ENCODE measurements at places on chromosomes 1 and 21.

DNA sequence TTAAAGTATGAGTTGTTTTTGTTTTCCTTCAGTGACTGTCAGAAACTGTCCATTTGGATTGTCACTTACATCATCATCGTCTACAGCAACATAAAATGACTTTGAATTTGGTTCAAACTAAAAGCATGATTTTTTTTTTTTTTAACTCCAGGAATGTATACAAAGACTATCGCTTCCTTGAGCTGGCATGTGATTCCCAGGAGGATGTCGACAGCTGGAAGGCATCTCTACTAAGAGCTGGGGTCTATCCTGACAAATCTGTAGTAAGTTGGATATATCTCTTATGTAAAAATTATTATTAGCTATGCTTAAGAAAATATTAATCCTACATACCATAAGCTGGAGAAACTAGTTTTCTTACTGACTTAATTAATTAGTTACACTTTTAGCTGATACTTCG lies 111.9 kb upstream of the C1orf105 start:
- DNase-seq: no peak

GRCh38 chr1:177495878-177496277 lies 325.1 kb downstream of the BRINP2 start:
- no peak for DNase-seq

DNA sequence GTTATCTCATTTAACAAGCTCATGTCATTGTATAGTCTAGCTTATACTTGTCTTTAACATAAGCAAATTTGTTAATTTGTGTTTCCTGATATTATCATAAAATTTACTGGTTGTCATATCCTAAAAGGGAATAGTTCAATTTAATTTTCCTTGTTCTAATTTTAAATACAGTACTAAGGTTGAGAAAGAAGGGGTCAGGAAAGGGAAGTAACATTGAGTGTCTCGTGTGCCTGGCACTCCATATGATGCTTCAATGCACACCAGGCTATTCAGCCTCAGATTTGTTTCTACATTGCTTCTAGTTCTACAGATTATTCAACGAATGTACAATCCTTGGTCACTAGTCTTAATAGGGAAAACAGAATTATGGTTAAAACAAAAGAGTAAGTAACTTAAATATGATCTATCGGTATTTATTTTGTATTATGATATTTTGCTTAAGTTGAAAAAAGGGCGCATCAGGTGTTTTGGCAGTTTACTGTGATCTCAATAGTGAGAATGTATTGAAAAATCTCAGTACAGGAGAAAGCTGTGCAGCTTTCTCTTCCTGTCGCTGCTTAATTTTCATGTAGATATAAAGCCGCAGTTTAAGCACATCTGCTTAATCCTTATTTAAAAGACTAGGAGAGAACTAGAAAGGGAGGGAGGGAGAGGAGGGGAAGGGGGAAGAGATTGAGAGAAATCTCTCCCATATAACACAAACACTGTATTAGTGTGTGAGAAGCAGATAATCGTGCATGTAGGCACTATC lies 13.0 kb downstream of the PTPRC start:
- no peak for DNase-seq

DNA sequence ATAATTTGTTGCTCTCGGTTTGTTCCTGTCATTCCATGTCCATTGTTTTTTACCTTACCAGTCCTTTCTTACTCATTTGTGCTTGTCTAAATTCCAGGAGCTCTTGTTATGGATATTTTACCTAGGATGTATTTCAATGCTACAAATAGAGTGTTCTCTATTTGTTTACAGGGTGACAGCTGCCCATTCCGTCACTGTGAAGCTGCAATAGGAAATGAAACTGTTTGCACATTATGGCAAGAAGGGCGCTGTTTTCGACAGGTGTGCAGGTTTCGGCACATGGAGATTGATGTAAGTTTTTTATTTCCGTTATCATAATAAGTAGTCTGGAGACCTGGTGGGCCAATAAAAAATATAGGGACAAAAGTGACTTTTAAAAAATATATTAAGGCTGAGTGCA lies 23.0 kb downstream of the ZBED6 start:
- no peak for DNase-seq

GRCh38 chr1:172397221-172397620 lies 23.3 kb upstream of the C1orf105 start:
- DNase-seq: no peak

GRCh38 chr1:111030590-111030989 lies 66.9 kb upstream of the LRIF1 start:
- DNase-seq: peak; percentile 74

- DNase-seq: no peak
These were observed 168.5 kb downstream of the PSMG1 start for GRCh38 chr21:39014747-39015146.

DNA sequence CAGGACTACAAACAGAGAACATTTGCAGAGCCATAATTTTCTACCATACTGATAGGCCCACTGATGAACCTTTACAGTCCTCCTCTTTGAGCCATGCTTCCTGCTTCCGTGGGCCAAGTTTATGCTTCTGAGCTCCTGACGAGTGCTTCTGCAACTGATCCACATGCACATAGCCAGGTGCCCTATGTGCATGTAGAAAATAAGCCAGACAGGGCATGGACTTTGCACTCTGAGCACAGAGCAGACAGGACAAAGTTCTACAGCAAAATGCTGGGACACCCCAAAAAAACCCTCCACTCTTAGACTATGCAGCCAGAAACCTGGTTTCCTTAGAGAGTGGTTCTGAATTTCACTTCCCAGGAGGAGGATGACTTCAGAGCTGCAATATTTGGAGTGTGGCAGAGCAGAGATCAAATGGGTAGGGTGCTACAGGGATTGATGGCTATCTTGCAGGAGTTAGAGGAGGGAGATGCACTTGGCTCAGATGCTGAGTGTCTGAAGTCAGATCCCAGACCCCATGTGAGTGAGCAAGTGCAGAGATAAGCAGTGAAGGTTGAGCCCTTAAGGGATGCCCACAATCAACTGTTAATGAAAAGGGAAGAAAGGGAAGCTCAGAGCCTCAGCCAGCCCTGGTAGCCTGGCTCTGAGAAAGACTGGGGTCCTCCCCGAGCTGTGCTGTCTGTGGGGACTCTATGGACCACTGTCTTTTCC lies 230.9 kb downstream of the DUSP10 start:
- no peak for DNase-seq

GRCh38 chr1:16012590-16013219 lies 5.1 kb downstream of the HSPB7 start:
- DNase-seq: peak; percentile 47

DNA sequence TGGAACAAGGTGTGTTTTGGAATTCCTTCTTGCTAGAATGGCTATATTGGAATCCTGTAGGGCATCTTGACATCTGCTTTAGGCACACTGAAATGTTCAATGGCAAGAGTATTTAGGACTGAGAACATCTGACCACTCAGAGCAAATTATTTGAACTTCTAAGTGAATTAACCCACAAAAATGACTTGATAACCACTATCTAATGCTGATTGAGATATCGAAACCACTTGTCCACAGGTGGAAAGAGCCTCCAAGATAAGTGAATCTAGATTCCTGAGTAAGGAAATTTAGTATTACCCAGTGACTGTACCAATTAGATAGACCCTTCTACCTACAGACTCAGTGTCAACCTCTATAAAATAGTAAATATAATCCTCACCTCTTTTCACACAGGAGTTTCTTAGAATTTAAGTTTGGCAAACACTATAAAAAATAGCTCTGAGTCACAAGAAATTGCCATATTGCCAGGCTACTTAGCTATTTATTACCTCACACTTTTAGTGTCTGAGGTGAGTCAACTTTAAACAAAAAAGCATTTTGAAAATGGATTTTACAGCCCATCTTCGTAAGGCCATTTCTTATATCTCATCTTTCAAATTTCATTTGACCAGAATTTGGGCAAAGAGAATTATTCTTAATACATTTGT lies 421.8 kb downstream of the PTBP2 start:
- no peak for DNase-seq

GRCh38 chr1:173553312-173553711 lies 49.6 kb downstream of the SLC9C2 start:
- no peak for DNase-seq

DNA sequence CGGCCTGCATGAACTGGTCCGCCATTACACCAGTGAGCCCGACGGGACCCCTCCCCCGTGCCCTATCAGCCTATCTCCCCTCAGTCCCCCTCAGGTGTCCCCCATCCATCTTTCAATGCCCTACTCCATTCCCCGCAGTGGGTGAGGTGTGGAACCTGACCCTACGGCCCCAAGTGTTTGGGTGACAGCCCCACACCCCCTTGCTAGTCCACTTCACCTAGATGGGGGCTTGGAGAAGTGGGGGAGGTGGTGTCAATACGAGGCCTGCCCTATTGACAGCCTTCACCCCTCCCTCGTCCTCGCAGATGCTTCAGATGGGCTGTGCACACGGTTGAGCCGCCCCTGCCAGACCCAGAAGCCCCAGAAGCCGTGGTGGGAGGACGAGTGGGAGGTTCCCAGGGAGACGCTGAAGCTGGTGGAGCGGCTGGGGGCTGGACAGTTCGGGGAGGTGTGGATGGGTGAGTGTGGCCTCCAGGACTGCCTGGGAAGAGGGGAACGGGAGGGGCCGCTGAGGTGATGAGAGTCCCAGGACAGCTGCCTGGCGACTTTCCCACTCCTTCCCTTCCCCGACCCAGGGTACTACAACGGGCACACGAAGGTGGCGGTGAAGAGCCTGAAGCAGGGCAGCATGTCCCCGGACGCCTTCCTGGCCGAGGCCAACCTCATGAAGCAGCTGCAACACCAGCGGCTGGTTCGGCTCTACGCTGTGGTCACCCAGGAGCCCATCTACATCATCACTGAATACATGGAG lies 15.7 kb upstream of the HDAC1 start:
- DNase-seq: no peak

DNA sequence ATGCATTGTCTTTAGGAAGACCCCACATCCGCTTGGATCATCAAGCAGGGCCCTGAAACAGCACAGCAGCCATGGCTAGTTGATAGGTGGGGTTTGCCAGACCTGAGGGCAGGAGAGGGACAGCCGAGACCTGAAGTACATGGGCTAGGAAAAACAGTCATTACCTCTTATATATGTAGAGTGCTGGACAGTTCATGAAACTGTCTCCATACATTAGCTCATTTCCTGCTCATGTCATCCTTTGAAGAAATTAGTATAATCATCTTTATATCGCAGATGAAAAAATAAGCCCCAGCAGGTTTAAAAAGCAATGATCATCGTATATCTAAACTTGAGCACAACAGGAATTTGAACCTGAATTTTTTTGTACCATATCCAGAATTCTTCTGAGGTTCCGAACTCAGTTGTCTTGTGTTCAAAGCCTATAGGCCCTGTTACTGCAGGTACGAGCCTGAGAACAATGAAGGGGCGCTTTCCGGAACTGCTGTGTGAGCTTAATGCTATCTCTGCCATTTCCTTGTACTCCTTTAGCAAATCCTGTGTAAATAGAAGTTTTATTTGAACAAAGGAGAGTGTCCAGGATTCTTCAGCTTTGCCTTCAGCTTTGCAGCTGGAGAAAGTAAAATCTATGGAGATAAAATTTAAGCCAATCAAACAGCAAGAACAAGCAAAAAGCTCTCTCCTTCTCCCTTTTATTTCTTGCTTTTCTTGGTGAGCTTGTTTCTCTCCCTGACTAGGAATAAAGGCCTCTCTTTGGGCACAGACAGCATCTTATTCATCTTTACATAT lies 32.4 kb upstream of the DUSP10 start:
- no peak for DNase-seq

DNA sequence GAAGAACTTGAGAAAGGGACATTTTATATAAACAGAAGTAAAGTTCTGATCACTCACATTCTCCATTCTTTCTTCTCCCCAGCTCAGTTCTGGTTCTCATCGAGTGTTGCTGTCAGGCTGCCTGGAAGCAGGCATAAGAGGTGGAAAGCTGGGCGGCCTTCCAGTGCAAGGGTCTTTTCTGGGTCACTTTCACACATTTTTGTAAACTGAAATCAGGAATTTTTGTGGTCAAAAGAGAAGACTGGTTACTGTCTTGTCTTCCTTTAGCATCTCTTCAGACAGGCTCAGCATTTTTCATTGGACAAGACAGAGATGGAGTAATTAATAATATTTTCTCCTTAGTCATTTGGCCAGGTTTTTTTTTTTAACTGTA lies 93.7 kb downstream of the CTH start:
- DNase-seq: no peak

DNA sequence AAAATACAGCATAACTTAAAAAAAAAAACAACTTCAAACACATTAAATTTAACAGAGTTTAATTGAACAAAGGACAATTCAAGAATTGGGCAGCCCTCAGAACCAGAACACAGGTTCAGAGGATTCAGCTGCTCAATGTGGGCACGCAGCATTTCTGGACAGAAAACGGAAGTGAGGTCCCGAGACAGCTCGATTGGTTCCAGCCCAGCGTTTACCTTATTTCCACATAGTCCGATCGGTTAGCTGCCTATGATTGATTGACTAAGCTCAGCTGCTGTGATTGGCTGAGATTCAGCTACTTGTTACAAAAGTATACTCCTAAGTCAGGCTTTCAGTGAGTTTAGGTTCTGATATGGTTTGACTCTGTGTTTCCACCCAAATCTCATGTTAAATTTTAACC lies 33.3 kb downstream of the ZP4 start:
- DNase-seq: no peak

DNA sequence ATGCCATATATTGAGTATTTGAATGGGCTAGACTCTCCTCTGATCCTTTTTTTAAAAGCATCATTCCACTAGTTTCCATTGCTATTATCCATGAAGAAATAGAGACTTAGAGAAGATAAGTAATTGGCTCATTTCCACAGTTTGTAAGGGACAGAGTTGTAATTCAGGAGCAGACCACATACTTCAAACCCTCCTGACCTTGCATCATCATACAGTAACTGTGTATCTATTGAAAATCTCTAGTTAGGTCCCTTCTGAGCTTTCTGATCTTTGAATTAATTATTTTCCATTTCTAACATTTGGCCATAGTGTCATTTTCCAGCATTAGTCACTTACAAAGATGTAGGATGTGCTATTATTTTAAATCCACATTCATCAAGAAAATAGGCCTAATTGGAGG lies 386.5 kb upstream of the ST6GALNAC5 start:
- DNase-seq: no peak

DNA sequence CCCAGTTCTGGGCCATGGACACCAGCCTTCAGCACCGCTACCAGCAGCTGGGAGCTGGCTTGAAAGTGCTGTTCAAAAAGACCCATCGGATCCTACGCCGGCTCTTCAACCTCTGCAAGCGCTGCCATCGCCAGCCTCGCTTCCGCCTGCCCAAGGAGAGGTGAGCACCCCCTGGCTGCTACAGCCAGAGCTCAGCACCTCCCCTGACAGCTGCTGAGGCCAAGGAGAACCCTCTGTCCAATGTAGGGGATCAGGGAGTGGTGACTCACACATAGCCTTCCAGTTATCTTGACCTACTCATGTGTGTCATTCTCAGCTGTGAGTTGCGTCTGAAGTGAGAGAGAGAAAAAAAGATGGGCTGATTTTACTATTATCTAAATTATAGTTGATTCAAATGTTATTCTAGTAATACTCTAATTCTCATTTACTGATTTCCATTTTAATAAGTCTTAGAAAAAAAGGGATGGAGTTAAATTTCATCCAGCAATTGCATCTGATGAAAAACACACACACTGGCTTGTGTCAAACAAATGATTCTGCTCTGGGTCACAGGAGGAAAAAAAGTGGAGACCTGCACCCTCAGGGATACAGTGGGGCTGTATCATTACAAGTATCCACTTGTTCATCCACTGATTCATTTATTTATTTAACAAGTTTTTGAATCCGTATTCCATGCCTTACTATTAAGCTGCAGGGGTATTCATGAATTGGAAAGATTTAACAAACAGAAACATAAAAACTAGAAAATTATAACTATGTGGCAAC lies 108.0 kb downstream of the BRINP2 start:
- DNase-seq: no peak
